ENCODE measurements at places on chromosomes 3 and 15. TPM values are rescaled to one million over a fixed set of nuclear protein-coding genes. Genes with fewer than 3 reads are reported as not detected.

Gene PGBD4
- 1.5 TPM for total RNA-seq

DNA sequence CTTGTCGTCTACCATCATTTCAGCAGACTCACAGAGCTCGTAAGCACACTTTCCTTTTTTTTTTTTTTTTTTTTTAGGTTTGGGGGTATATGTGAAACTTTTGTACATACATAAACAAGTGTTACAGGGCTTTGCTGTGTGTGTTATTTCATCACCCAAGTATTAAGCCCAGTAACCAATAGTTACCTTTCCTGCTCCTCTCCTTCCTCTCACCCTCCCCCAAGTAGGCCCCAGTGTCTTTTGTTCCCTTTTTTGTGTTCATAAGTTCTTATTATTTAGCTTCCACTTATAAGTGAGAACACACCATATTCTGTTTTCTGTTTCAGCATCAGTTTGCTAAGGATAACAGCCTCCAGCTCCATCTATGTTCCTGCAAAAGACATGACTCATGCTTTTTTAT is 746.8 kb downstream of the GRM7 start:
- no peak for DNase-seq

DNA sequence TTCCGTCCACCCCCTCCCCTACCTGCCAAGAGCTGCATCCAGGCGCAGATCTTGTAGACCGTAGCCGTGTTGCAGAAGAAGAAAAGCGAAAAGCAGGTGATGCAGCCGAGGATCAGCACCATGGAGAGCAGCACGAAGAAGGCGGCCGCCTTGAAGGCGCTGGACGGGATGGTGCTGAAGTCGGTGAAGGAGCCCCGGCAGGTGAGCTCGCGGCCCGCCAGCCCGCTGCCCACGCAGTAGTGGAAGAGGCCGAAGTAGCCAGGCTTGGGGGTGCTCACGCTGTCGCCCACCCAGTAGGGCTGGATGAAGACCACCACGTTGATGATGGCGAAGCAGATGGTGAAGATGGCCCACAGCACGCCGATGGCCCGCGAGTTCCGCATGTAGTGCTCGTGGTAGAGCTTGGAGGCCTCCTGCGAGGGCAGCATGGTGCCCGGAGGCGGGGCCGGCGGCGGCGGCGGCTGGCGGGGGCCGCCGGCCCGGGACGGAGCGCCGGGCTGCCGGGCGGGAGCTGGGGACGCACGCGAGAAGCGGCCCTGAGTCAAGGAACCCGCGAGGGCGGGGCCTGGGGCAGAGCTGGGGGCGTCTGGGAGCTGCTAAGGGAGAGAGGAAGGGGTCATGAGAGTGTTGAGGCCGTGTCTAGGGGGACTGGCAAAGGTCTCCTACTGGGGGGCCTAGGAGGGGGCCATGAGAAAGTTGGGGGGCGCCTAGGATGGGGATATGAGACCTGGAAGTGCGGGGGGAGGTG is 1.2 kb downstream of the LHFPL4 start:
- DNase-seq, result peak; percentile 79

- DNase-seq, result no peak
These were observed 40.9 kb downstream of the PML start for GRCh38 chr15:74035121-74036017.

- no peak for DNase-seq
These were observed 152.4 kb upstream of the LRRFIP2 start for GRCh38 chr3:37326801-37327200.

GRCh38 chr15:76753771-76754170 is 151.4 kb downstream of the SCAPER start:
- no peak for DNase-seq

DNA sequence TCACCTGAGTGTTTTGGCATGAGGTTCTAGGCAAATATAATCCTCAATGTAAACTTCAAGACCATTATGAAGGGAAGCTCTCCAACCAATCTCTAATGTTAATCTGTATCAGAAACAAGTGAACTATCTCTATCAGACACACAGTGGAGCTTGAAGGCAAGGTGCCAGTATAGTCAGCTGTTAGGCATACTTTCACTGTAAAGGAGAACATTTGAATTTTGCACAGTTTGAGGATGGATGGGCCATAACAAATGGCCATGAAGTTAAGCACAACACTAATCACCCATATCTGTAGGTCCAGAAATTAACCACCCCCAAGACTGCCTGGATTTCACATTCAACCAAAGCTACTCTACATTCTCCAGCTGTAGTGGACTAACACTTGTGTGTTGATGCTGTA is 69.1 kb upstream of the LMOD3 start:
- no peak for DNase-seq

GRCh38 chr3:112134335-112135124 is 1.5 kb upstream of the GCSAM start:
- DNase-seq, result no peak

Gene GABRB3
- total RNA-seq, result 5.5 TPM

Gene SLC12A8
- total RNA-seq, result 5.9 TPM

- no peak for DNase-seq
These were observed 4.5 kb upstream of the NANOGP8 start for GRCh38 chr15:35089551-35089950.

GRCh38 chr15:70319466-70319865 is 221.7 kb upstream of the TLE3 start:
- no peak for DNase-seq

DNA sequence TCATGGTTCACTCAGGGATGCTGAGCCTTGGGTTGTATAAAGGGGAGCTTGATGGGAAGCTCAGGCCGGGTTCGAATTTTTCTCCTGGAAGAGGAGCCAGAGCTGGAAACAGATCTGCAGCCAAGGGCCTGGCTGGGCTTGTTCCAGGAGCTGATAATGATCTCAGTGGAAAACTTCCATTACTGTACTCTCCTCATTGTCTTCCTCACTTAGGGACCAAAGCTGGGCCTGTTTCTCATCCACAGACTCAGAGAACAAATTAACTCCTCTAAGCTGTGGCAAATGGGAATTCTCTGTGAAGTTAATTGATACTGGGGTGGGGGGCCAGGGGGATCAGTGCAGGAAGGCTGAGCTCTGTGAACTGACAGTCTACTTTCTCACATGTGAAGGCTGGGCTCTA is 92.0 kb downstream of the PRICKLE2 start:
- no peak for DNase-seq

GRCh38 chr15:48940508-48940907 is 23.2 kb downstream of the SHC4 start:
- no peak for DNase-seq

Gene CMTM7
- total RNA-seq, result 46.0 TPM

- DNase-seq, result no peak
These were observed 375.2 kb upstream of the SGO1 start for GRCh38 chr3:20561166-20561565.

- DNase-seq, result no peak
These were observed 116.9 kb upstream of the BCHE start for GRCh38 chr3:165954171-165954570.

DNA sequence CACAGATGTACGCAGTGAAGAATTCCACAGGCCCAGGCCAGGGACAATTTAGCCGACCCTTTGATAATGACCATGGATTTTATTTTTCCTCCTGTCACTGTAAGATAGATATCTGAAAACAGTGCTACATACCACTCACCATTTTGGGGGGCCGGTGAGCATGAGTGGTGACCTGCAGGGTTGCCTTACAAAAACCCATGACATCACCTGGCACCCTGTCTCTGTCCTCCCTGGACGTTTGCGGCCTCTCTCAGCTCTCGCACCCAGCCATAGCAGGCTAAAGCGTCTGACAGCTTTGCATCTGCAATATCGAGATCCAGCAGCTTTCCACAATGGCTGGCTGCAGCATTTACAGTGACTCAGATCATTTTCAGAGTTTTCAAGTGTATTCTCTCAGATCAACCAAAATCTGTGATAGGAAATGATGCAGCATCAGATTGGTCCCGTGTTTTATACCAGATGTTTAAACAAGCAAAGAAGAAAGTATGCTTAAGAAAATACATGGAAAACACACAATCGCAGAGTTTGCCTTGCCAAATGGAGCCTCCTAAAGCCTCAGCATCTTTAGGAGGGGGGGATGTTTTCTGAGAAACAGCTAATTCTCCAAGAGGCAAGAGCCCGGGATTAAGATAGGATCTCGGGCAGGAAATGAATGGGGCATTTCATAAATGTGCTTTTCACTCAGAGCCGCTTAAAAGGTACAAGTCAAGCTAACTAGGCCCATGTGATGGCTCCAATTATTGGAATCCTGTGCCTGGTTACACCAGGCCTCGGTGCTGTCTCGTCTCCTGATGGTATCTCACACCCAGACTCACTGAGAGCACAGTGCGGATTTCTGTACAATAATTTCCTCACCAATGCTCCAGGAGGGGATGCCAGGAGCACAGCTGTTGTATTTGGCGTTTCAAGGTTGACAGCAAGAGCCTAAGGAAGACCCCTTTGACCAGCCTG is 257.3 kb downstream of the XXYLT1 start:
- no peak for DNase-seq

DNA sequence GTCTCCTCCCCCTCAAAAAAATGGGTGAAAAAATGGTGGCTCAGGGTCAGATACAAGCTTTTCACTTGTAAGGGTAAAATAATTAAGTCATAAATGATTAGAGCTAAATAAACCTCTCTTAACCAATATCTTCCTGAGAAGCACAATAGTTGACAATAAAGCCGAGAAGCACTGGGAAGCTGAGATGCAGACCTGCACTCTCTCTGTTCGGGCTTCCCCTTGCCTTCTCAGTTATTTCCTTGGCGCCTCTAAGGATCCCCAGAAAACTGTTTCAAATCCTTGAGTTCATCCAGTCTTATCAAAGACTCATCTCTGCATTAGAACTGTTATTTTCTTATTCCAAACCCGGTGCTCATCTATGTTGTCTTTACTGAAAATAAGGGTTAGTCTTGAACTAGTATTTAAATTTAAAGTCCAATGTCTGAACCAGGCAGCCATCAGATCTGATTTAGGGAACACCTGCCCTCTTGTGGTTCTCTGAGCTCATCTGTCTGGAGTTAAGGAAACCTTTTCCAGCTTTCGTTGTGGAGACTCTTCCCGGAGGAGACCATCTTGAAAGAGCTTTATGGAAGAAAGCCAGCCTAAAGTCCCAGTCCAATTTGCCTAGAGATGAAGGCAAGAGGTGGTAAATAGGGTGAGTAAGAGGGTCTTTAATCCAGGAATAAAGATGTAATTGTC is 256.4 kb upstream of the MCTP2 start:
- DNase-seq, result peak; percentile 20

All from lung (tissue), 17 donors.